T follicular helper cell (primary cell): ENCODE measurements at places on chromosomes 3 and 15.

DNA sequence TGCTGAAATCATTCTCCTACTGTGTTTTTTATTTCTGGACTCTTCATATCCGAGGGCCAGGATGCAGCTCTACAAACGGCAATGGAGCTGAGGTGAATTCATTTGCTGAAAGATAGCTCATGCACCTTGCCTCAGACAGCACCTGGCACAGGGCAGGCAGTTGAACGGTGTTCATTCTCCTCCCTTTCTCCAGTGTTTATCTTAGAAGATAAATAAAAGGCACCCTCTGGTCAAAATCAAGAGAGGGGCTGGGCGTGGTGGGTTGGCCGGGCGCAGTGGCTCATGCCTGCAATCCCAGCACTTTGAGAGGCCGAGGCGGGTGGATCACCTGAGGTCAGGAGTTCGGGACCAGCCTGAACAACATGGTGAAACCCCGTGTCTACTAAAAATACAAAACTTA, 79.3 kb upstream of the LMOD3 start:
- no peak for DNase-seq

DNA sequence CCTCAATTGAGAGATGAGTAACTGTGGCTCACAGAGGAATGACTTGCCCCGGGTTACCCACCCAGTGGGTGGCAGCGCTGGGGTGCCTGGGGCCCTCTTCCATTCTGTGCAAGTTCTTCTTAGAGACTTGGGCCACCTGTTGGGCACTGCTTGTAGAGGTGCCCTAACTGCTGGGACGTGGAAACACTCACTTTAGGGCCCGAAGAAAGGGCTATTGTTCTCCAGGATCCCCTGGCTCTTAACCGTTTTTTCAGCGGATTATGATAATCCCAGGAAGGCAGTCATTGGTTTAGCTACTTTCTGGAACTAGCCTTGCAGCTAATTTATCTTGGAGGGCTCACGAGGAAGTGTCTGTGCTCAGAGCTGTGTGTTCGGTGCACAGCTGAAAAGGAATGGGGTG, 66.0 kb upstream of the GCNT3 start:
- DNase-seq, result no peak

DNA sequence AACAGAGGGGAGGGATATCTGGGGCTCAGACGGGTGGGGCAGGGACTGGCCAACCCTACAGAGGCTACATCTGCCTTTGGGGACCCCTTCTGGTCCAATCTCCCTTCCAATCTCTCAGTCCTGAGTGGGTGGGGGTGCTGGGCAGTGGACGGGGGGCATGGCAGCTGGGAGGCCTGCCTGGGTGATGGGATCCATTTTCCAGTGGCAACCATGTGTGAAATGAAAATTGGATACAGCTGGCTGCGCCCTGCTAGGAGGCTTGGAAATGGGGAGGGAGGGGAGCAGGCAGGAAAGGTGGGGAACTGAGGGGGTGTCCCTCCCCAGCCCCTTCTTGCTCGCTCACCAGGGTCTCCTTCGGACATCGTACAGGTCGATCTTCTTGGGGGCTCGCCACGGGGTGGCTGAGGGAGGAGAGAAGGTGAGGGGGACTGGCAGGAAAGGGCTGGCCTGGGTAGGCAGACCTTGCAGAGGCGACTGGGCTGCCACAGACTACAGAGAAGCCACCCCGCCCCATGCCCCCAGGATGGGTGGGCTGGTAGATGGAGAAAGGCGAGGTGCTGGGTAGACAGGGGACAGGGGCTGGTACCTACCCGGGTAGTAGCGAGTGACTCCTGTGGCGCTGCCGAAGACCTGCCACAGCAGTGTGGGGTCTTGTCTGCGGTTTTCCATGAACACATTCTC, 21.2 kb upstream of the TMEM115 start:
- DNase-seq, result no peak

DNA sequence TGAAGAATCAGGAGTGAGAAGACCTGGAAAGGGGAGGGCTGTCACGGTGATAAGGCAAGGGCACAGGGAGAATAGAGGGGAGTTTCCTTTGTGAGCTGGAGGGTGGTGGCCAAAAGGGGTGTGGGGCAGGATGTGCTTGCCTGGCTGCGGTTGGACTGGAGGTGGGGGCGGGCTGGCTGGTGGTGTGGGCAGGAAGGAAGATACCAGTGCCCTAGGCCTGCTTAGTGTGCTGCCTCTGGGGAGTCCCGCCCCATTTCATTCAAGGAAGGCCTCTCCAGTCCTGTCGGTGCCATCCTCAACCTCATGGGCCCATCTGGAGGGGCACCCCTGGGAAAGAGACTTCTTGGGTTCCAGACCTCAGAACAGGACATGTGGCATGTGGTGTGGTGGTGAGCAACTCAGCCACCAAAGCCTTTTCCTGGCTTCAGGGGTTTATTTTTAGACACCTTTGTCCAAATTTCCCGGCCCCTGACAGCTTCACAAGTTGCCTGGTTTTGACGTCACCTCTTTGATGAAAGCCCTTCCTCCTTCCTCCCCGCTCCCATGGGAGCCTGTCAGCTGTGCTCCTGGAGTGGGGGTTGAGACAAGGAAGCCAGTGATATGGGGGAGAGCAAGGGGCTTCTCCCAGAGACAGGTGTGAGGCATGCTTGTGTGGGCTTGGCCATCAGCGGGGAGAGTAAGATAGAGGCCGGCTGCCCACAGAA, 15.6 kb downstream of the TEX264 start:
- peak; percentile 65 for DNase-seq

DNA sequence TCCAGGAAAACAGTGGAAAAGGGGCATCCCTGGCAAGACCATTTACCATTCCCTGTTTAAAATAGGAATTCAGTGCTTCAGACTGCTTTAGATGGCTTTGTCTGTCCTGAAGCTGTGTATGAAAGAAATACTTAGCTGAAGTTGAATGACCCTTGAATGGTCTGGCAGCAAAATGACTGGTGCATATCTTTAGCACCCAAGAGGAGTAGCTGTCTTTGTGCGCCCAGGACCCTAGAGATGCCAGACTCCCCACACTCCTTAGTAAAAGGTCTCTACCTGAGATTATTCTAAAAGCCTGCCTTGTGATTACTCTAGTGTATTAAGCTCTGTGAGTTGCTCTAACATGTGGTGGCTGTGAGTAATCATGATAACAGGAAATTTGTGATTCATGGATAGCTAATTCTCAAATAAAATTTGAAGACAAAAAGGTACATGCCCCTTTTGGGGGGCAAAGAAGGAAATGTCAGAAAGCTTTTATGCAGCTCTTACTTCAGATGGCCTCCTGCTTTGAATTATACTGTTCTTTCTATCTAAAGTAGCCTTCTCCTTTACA, 3.2 kb downstream of the MAPKBP1 start:
- no peak for DNase-seq

DNA sequence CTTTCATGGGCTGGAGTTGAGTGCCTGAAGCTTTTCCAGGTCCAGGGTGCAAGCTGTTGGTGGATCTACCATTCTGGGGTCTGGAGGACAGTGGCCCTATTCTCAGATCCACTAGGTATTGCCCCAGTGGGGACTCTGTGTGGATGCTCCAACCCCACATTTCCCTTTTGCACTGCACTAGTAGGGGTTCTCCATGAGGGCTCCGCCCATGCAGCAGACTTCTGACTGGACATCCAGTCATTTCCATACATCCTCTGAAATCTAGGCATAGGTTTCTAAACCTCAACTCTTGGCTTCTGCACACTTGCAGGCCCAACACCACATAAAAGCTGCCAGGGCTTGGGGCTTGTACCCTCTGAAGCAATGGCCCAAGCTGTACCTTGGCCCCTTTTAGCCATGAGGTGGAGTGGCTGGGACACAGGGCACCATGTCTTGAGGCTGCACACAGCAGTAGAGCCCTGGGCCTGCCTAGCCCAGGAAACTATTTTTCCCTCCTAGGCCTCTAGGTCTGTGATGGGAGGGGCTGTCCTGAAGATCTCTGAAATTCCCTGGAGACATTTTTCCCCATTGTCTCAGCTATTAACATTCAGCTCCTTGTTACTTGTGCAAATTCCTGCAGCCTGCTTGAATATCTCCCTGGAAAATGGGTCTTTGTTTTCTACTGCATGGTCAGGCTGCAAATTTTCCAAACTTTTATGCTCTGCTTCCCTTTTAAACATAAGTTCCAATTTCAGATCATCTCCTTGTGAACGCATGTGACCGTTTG, 6.0 kb upstream of the HACD2 start:
- DNase-seq, result no peak

GRCh38 chr3:107285197-107285596, 92.0 kb upstream of the CCDC54 start:
- no peak for DNase-seq

DNA sequence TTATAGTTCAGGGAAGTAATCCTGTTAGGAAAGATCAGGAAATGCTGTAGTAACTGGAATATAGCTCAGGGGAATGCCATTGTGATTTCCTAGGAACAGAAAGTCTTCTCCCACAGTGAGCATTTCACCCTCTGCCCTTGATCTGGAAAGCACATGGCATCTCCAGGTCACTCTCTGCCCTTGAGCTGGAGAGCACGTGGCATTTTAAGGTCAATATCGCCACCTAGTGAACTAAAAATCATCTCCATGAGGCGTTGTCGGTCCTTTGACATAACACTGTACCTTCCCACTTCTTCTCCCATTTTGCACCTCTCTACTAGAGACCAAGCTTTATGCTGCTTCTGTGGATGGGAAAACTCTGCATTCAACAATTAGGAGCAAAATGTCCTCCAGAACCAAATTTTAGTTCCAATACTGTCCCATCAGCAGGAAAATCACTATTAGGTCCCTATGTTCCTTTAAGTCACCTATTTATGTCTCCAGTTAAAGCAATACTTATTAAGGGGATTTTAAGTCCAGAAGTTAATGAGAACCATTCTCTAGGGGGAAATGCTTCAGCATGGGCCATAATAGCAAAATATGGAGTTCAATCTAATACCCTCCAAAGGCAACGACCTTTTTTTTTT, 54.7 kb upstream of the GK5 start:
- DNase-seq, result no peak

GRCh38 chr3:8298021-8298954, 203.3 kb upstream of the LMCD1 start:
- DNase-seq, result no peak

GRCh38 chr3:11290743-11291680, 18.8 kb downstream of the ATG7 start:
- DNase-seq, result no peak

DNA sequence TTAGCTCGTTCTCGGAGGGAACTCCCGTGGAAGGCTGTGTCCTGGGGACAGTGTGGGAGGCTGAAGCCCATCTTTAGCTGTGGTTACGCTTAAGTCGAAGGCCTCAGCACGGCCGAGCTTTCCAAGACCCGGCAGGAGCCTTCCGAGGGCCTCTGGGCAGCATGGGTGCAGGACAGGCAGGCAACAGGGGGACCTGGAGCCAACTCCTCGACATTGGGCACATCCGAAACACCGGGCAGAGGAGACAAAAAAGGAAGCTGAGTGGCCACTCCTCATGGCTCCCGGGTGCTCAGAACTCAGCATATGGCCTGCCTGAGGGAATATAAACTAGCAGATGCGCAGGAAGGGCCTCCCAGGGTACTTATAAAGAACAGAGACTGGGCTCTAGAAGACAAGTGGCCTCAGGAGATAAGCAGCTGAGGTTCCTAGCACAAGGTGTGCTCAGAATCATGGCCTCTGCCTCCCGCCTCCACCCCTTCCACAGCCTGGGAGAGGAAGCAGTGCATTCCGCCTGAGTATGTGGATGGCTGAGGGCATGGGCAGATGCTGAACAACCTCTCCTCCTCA, 34.1 kb downstream of the ABTB1 start:
- no peak for DNase-seq

GRCh38 chr15:45849136-45849535, 214.3 kb downstream of the SQOR start:
- no peak for DNase-seq

- no peak for DNase-seq
These were observed 6.5 kb downstream of the CSRNP1 start for GRCh38 chr3:39146611-39147591.

- DNase-seq, result no peak
These were observed 1.3 kb downstream of the GOLGA8A start for GRCh38 chr15:34436126-34436955.

GRCh38 chr3:58043933-58044332, 35.7 kb downstream of the FLNB start:
- DNase-seq, result no peak

DNA sequence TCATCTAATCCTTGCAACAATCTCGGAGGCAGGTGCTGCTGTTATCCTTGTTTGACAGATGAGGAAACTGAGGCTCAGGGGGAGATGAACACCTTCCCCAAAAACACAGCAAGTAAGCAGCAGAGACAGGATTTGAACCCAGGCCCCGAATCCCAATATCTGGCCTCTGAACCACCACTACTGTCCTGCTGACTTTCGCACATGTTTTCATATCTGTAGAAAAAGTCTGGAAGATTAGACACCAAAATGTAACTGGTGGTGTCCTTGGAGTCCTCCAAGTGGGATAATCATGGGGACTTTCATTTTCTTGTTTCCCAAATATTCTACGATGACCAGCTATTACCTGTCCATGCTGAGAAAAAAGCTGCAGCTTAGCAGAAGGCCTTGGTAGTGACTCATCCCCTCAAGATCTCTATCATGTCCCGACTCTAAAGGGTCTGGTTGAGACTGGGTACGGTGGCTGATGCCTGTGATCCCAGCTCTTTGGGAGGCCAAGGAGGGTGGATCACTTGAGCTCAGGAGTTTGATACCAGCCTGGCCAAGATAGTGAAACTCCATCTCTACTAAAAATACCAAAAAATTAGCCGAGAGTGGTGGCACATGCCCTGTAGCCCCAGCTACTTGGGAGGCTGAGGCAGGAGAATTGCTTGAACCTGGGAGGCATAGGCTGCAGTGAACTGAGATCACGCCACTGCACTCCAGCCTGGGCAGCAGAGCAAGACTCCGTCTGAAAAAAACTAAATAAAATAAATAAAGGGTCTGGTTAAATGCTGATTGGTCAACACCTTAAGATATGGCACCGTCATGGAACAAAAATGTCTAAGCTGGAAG, 8.6 kb downstream of the IRAK2 start:
- no peak for DNase-seq

GRCh38 chr3:106850437-106850836, 526.8 kb upstream of the CCDC54 start:
- DNase-seq, result no peak

GRCh38 chr3:189787632-189788031, 156.4 kb downstream of the TP63 start:
- no peak for DNase-seq

- DNase-seq, result no peak
These were observed 1.0 kb downstream of the USP8 start for GRCh38 chr15:50425219-50425618.

DNA sequence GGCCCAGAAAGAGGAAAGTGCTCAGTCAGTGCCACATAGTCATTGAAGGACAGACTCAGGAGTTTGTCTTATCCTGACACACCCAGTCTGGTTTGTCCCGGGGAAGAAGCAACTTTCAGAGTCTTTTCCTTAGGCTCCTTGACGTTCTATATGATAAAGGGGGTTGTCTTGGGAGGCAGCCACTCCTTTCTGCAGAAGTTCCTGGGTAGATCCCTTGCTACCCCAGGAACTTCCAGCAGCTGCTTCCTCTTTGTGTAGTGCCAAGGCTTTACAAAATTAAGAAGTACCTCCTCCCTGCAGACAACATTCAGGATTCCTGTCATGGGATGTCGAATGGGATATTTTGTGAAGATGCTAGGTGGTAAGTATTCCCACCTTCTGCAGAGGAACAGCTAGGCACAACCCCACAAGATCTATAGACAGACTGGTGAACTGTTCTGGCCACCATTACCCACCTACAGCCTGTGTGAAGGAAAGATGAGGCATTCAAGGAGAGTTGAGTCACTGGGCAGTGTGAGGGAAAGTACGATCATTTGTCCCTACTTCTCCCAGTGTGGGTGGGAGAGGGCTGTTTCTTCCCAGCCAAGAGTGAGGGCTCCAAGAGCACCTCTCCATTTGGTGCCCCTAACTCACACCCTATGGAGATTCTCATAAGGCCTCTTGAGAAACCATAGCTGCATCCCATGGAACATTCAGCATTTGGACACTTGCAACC, 11.3 kb downstream of the TMEM266 start:
- no peak for DNase-seq

GRCh38 chr15:83288381-83288801, 3.9 kb upstream of the BNC1 start:
- DNase-seq, result no peak
